HepG2 (cell line): ENCODE measurements at places on chromosomes 13 and 19. TPM values are rescaled to one million over a fixed set of nuclear protein-coding genes. Genes with fewer than 3 reads are reported as not detected.

DNA sequence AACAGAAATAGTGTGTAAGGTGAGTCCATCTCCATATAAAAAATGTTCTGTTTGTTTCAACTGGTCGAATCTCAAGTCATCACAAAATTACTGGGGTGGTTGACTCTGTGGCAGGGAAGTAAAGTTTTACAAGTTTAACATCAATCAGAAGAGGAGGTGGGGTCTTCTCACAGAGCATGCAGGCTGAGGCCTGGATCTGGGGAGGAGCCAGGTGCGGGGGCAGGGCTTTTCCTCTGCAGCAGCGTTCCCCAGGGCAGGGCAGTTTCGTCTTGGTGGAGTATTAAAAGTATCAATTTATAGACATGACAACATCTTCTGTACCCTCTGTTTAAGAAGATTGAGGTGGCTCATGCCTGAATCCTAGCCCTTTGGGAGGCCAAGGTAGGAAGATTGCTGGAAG lies 68.8 kb downstream of the SLC7A9 start:
- no peak for DNase-seq

- DNase-seq: no peak
These were observed 83.1 kb downstream of the ALOX5AP start for GRCh38 chr13:30818323-30818960.

DNA sequence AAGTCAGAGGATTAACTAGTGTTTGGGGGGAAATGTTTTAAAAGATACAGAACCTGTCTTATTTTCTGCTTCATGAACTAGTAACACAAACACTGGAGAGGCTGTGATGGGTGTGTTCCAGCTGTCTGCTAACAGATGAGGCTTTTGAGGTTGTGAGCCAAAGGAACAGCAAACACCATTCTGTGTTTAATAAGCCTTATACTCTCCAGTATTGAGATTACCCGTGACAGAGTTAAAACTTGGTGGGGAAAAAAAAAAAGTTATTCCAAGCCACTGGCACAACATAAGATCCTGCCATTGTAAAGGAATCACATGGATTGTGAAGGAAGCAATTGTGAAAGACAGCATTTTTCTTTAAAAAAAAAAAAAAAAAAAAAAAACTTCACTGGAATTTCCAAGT lies 48.4 kb downstream of the KCTD12 start:
- DNase-seq: no peak

DNA sequence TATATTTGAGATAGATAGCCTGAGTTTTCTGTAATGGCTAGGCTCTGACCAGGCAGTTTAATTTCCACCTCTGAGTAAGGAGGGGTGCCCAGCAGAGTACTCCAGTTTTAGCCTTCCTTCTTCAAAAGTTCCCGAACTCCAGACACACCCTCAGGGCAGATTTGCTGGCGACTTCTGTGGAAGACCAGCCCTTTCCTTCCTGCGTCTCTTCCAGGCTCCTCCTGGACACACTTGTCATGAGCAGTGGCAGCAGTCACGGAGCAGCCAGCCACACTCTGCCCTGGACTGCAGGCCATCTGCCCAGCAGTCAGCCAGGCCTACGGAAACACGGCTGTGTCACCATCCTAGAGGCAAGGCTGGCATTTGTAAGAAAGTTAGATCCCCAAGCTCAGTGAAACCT lies 6.6 kb upstream of the FLT1 start:
- no peak for DNase-seq

DNA sequence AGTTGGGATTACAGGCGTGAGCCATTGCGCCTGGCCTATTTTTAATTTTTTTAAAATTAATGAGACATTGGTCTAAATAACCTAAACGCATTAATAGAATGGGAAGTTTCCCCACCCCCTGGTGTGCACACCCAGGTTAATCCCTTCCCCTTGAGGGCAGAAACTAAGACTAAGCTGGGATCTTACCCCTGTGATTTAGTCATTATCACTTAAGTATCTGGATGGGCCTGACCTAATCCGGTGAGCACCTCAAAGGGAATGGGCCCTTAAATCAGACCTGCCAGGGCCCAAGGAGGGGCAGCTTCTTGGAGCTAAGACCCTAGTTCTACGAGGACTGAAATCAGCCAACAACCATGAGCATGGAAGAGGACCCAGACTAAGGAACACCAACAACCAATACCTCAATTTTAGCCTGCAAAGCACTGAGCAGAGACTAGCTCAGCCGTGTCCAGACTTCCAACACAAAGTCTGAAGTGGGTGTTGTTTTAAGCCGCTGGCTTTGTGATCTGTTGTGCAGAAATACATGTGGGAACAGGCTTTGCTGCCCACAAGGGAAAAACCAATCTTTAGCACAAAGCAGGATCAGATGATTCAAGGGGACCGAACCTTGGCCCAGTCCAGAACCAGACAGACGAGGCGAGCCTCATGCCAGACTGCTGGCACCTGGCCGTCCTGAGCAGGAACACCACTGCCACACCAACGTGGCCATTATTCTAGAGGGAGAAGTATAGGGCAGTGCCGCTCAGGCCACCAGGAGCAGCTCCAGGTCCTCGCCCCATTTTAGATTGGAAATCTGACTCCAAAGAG lies 7.1 kb downstream of the UBE2S start:
- DNase-seq: no peak

DNA sequence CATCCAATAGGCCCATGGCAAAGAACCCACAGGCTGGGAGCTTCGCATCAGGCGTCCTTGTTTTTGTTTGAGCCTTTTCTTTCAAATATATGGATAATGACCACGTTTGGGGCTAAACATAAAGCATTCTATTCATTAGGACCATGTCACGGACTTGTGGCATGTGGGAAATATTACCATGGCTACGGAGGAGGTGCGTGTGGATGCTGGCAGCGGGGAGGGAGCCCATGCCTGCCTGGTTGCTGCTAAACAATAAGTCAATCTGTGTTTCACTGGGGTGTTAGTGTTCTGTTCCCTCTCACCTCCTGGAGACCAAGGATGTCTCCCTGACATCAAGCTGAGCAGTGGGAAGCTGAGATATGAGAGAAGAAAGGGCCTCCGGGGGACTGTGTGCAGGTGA lies 121.1 kb downstream of the IRS2 start:
- DNase-seq: no peak

GRCh38 chr19:41934849-41935374 lies 6.7 kb upstream of the ERFL start:
- peak; percentile 58 for DNase-seq

GRCh38 chr13:24995225-24995804 lies 100.6 kb upstream of the PABPC3 start:
- peak; percentile 75 for DNase-seq

GRCh38 chr19:11693505-11694499 lies 44.9 kb downstream of the ZNF823 start:
- DNase-seq: peak; percentile 85

- DNase-seq: no peak
These were observed 2048.3 kb upstream of the PCDH20 start for GRCh38 chr13:63463782-63464610.

- no peak for DNase-seq
These were observed 78.4 kb upstream of the DIAPH3 start for GRCh38 chr13:60242043-60242595.

BRSK1 gene
- 0.18 TPM in 1 of 2 replicates, not detected in the other for total RNA-seq

DNA sequence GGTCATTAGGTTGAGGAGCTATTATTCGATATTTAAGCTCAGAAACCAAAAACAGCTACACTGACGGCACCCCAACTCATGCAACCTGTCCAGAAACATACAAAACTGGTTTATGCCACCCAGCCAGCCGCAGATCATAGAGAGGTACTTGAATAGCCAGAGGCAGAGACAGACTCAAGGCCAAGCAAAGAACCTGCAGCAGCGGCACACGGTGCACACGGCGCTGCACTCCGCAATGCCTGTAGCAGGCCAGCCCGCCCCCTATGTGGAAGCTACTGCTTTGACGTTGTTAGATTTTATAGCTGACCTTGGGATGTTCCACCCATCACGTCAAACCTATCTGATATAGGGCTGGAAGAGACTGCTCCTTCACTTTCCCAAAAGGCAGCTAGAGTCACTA lies 11.9 kb upstream of the DHRS12 start:
- no peak for DNase-seq

SELENOW gene
- total RNA-seq: 57.0 and 64.7 TPM in 2 replicates

- peak; percentile 98 for DNase-seq
These were observed 19.7 kb downstream of the CEACAM16 start for GRCh38 chr19:44718441-44719261.

DNA sequence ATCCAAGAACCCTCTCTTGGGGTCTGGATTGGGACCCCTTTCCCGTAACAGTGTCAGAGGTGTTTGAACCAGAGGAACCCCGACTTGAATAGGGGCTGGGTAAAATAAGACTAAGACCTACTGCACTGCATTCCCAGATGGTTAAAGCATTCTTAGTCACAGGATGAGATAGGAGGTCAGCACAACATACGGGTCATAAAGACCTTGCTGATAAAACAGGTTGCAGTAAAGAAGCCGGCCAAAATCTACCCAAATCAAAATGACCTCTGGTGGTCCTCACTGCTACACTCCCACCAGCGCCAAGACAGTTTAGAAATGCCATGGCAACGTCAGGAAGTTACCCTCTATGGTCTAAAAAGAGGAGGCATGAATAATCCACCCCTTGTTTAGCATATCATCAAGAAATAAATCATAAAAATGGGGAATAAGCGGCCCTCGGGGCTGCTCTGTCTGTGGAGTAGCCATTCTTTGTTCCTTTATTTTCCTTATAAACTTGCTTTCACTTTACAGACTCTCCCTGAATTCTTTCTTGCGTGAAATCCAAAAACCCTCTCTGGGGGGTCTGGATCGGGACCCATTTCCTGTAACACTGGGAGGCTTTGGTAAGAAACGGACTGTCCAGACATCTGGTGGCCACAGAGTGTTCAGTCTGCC lies 4.4 kb upstream of the SIN3B start:
- no peak for DNase-seq

- DNase-seq: no peak
These were observed 141.2 kb downstream of the SPRY2 start for GRCh38 chr13:80199585-80200292.

GRCh38 chr19:49956115-49956495 lies 4.9 kb downstream of the SIGLEC11 start:
- no peak for DNase-seq

GRCh38 chr19:35899547-35900214 lies 659 bp downstream of the NFKBID start:
- peak; percentile 47 for DNase-seq

AP2S1 gene
- 86.1 and 94.9 TPM in 2 replicates for total RNA-seq

DNA sequence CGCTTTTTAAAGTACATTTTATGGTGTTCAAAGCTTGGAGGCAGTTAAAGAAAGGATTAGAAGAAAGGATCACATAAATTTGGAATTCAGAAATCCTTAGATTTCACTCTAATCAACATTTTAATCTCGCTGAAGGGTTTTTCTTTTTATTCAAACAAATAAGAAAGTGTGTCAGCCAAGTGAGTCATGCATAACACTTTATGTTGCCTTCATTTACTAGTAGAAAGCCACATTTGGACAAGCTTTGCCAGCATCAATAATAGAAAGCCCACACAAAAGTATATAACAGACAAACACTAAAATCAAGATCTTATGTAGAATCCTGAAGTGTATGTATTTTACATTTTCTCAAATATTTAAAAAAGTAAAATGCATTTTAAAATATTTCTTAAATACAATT lies 154.9 kb upstream of the TRPC4 start:
- no peak for DNase-seq

DNA sequence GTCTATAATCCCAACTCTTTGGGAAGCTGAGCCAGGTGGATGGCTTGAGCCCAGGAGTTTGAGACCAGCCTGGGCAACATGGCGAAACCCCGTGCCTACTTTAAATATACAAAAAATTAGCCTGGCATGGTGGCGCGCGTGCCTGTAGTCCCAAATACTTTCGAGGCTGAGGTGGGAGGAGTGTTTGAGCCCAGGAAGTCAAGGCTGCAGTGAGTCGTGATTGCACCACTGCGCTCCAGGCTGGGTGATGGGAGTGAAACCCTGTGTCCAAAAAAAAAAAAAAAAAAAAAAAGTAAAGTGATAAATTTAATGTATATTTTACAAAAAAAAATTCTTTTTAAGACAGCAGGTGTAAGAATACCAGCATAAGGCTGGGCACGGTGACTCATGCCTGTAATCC lies 17.6 kb downstream of the TMEM38A start:
- DNase-seq: no peak

DNA sequence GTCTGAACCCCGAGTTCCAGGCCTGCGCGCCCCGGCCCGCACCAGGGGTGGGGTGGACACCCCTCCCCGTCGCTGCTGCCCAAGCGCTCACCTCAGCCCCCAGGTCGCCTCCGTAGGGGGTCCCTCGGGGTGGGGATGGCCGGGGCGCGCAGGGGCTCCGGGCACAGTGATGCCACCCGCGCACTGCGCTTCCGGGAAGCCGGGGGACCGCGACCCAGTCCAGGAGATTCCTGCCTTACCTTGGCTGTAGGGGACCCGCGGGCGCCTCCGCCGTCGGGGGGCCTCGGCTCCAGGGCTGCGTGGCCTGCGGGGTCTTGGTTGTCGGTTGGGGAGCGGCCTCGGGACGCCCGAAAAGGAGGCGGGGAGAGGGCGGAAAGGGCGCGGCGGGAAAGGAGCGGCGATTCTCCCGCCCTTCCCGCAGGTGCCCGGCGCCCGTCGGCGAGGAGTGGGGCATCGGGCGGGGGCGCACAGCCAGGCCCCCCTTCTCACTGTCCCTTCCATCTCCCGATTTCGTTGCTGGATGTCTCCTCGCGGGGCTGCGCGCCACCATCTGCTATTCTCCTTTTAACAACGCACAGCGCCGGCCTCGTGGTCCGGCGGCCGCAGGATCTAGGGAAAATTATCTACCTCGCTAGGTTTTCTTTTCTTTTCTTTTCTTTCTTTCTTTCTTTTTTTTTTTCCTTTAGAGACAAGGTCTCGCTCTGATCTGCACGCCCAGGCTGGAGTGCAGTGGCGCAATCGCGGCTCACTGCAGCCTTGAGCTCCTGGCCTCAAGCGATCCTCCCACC lies at the start of gene KEAP1:
KEAP1 (minus strand) TSS at position 355 of the 788 bp plus-strand sequence. CDS start 3,323 bp downstream, outside the sequence.
- DNase-seq: peak; percentile 18

LGALS4 gene
- 0.24 and 0.32 TPM in 2 replicates for total RNA-seq

- DNase-seq: no peak
These were observed 2304.9 kb downstream of the PCDH9 start for GRCh38 chr13:64925284-64925683.

GRCh38 chr13:106159295-106160195 lies 375.9 kb downstream of the EFNB2 start:
- no peak for DNase-seq

- DNase-seq: no peak
These were observed 33.4 kb downstream of the SPRY2 start for GRCh38 chr13:80307401-80307987.

GRCh38 chr13:37067874-37068273 lies 8.4 kb upstream of the SUPT20H start:
- no peak for DNase-seq

UQCRFS1 gene
- total RNA-seq: 51.1 and 59.2 TPM in 2 replicates

PNMA8B gene
- total RNA-seq: not detected in 2 replicates

NAPSA gene
- not detected in 2 replicates for total RNA-seq

- no peak for DNase-seq
These were observed 160.5 kb downstream of the TEX29 start for GRCh38 chr13:111480976-111481375.

- no peak for DNase-seq
These were observed 632.4 kb downstream of the SLITRK5 start for GRCh38 chr13:88303605-88304004.

KLHL1 gene
- not detected in 2 replicates for total RNA-seq

- peak; percentile 45 for DNase-seq
These were observed 2.8 kb downstream of the JSRP1 start for GRCh38 chr19:2253106-2254063.

KIR3DL1 gene
- not detected in 2 replicates for total RNA-seq
